ENCODE measurements at places on chromosomes 12 and 14.

DNA sequence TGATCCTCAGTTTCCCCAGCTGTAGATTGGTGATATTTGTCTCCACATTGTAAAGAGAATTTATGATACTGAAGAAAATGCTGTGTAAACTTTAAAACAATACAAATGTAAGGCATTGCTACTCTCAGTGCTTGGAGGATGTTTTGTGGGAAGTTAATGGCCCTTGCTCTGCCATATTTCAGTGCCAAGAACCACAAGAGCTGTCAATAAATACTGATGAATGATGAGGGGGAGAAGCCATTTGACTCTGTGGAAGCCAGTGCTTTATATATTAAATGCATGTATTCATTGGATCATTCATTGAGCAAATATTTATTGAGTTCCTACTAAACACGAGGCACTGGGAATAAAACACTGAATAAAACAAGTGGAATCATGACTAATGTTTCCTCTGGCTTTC, 30.8 kb downstream of the CACNA1C start:
- no peak for DNase-seq

DNA sequence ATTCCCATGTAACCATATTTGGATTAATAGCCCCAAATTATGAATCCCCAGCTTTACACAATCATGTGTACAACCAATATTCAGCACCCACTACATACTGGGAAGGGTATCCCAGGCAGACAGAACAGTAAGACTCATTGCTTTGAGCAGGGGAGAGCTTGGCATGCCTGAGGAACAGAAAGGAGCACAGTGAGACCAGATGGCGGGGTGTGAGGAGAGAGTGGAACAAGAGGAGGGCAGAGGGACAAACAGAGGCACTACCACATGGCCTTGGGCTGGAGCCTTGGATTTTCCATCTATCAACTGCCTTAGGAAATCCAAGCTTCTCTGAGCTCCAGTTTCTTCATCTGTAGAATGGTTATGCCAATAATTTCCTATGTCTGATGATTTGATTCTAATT, 3.8 kb downstream of the DGKA start:
- DNase-seq: no peak

GRCh38 chr12:8561011-8561410, 20.3 kb upstream of the CLEC4E start:
- DNase-seq: no peak

DNA sequence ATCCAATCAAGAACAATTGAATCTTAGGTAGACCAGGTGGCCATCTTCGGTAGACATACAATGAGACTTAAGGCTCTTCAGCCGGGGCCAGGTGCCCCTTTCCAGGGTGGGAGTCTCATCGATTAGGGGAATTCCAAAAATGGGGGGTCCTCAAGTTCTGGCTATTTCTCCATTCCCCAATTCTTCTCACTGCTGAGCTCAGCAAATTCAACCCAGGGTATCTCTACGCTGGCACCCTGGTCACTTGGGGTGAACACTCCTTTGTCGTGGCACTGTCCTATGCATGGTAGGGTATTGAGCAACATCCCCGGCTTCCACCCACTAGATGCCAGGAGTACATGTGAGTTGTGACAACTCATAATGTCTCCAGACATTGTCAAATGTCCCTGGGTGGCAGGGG, 34.9 kb upstream of the FBXO21 start:
- no peak for DNase-seq

DNA sequence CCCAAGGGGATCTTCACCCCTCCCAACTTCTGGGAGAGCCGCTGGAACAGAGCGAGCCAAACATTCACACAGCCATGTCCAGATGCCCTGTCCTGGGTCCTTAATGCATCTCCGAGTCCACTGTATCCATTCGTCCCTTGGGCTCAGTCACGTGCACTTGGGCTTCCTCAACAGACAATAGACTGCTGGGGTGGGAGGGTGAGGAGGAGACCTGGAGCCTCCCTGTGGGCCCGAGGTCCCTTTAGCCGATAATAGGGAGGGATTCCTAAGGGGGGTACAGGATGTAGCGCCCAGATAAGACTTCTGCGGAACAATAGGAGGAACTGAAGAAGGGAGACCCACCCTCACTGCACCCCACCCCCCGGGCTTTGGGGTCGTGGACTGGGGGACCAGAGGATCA, 6.7 kb downstream of the ARHGEF25 start:
- DNase-seq: no peak

GRCh38 chr14:98888927-98889835, 382.8 kb downstream of the BCL11B start:
- DNase-seq: no peak

DNA sequence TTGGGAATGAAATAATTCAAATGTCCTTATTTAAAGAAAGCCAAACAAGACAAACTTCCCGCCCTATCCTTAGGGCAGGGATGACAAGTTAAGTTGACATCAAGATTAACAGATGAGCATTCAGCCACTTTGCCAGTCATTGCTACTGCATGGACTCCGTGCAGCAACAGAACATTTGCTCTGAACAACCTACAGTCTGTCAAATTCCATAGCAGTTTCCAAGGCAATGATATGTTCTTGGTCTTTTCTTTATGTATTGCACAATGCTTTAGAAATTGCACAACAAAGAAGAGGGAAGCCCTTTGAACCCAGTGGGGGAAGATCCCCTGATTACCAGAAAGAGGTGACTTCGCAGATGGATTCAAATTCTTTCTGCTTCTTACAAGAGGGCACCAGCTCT, 269.8 kb downstream of the BCAT1 start:
- DNase-seq: no peak

- no peak for DNase-seq
Measured at GRCh38 chr14:32224737-32225377, 21.8 kb upstream of the RNU6-8 start.

DNA sequence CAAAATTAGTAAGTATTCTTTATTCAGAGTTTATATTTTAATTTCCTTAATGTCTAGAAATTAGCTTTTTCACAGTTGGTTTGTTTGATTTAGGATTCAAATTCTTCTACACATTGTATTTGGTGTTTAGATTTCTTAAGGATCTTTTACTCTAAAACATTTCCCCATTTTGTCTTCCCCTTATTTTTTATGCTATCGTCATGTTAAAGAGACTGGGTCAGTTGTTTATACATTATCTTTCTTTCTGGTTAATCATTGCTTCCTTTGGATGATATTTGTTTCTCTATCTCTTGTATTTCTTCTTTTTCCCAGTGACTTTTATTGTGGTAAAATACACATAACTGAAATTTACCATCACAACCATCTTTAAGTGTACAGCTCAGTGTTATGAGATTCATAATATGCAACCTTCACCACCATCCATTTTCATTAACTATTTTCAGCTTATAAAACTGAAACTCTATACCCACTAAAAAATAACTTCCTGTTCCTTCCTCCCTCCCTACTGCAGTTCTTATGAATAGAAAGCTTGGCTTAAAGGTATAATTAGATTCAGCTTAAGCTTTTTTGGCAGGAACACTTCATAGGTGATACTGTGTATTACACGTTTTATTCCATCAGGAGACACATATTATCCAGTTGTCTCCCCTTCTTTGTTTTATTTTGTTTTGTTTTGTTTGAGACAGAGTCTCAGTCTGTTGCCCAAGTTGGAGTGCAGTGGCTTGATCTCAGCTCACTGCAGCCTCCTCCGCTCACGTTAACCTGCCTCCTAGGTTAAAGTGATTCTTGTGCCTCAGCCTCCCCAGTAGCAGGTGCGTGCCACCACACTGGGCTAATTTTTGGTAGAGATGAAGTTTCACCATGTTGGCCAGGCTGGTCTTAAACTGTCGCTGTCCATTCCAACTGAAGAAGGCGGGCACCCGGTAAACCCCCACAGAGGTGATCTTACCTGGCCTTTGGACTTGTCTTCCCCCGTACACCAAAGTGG, 45.0 kb downstream of the NOPCHAP1 start:
- peak; percentile 36 for DNase-seq

- DNase-seq: no peak
Measured at GRCh38 chr14:23434488-23435222, 805 bp downstream of the MYH7 start.

GRCh38 chr12:132850291-132850690, 21.6 kb upstream of the GOLGA3 start:
- DNase-seq: no peak

- DNase-seq: no peak
Measured at GRCh38 chr12:26434299-26435068, 239.1 kb downstream of the SSPN start.

DNA sequence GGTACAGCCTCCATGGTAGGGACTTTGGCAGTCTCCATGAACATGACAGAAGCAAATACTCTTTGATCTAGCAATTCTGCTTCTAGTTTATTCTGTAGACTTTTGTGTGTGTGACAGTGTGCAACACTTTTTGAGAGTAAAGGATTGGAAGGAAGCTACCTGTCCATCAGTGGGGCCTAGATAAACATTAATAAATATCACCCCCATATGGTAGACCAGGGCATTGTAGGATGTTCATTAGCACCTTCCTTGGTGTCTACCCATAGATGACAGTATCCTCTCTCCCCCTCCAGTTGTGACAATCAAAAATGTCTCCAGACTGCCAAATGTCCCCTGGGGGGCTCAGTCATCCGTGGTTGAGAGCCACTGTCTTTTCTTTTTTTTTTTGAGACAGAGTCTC, 10.8 kb downstream of the SNRNP35 start:
- no peak for DNase-seq

GRCh38 chr14:97618401-97618800, 821.2 kb downstream of the VRK1 start:
- DNase-seq: no peak

DNA sequence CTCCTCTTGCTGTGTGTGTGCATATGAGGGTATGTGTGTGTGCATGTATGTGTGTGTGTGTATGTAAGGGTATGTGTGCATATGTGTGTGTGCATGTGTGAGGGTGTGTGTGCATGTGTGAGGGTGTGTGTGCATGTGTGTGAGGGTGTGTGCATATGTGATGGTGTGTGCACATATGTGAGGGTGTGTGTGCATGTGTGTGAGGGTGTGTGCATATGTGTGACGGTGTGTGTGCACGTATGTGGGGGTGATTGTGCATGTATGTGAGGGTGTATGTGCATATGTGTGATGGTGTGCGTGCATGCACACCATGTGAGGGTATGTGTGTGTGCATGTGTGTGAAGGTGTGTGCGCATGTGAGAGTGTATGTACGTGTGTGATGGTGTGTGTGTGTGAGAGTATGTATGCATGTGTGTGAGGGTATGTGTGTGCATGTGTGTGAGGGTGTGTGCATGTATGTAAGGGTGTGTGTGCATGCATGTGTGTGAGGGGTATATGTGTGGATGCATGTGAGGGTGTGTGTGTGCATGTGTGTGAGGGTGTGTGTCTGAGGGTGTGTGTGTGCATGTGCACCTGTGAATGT, 15.4 kb downstream of the DAO start:
- DNase-seq: no peak

DNA sequence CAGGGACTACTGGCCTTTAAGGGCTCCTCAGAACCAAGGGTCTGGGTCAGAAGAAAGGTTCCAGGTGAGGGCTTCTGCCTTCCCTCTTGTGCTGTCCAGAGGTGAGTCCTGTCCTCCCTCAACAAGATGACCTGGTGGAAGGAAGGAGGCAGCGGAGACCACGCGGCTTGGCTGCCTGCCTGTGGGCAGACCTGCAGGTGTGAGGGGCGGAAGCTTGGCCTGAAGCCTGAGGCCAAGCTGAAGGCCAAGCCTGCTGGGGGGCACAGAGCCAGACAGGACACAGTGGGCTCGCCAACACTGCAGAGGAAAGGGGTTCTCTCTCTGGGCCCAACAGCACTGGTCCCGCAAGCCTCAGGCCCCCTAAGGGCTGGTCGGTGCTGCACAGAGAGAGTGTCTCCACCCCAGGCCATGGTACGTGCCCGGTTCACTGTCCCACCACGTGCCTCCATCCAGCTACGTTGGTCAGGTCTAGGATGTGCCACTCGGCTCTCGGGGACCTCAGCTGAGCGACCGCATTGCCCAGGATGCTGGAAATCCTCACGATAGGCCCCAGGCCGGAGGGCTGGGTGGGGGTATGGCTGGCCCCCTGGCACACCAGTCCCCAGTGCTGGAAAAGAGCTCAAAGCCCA, 170.0 kb upstream of the PRMT8 start:
- DNase-seq: no peak

- no peak for DNase-seq
Measured at GRCh38 chr14:70753518-70753953, 55.8 kb downstream of the MAP3K9 start.

GRCh38 chr12:126362964-126363363, 1297.7 kb downstream of the AACS start:
- no peak for DNase-seq

DNA sequence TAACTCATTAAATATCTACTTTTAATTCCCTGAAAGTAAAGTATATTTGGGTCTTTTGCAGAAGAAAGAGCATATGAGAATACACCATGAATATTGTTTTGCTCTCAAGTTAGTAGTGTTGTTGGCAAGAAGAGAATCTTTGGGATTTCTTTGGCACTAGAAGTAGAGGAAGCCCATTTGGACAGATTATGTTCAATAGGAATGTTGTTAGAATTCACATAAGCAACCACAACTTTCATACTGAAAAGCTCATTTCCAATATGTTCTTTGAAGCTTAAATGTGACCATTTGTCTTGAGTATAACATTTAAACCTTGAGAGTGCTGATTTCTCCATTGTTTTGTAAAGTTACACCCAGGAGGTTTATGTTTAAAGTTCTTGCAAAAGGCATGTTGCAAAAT, 37.6 kb downstream of the PLEKHG7 start:
- no peak for DNase-seq

DNA sequence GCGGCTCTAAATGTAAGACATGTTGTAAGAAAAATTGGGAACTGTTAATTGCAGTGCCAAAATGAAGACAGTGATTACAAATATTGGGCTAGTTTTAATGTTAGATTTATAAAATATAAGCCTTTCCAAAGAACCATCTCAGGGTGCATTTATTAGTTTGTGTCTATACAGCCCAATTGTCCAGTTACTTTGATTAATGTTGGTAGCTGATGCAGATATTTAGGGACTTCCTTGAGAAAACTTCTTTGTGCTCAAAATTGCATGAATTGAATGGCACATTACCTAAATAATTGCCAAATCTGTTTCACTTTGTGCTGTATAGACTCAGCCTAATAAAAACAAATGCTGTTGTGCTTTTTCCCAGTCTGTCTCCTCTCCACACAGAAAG, 83.7 kb downstream of the DAD1 start:
- no peak for DNase-seq

GRCh38 chr12:16297521-16297920, 20.0 kb upstream of the SLC15A5 start:
- DNase-seq: no peak

DNA sequence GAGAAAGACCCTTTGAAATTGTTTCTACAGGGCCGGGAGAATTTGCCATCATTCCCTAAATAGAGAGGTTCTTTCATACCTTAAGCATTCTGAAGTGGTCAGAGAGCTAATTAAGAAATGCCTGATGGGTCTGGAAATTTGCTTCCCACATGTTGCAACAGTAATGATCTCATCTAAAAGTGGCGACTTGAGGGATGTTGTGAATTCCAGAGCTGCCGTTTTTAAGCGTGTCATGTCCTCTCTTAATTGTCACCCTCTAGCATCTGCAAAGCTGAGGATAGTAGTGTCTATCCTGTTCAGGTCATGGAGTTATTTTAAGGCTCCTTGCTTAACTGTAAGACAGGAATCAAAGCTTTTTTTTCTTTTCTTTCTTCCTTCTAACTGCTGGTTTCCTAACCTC, 60.4 kb downstream of the FOS start:
- no peak for DNase-seq

GRCh38 chr14:51703787-51704186, 52.1 kb downstream of the FRMD6 start:
- DNase-seq: no peak
